Kidney epithelial cell (primary cell): ENCODE measurements at places on chromosomes 16 and 17.

- DNase-seq = no peak
These were observed 12.9 kb upstream of the OSGIN1 start for GRCh38 chr16:83940119-83940518.

DNA sequence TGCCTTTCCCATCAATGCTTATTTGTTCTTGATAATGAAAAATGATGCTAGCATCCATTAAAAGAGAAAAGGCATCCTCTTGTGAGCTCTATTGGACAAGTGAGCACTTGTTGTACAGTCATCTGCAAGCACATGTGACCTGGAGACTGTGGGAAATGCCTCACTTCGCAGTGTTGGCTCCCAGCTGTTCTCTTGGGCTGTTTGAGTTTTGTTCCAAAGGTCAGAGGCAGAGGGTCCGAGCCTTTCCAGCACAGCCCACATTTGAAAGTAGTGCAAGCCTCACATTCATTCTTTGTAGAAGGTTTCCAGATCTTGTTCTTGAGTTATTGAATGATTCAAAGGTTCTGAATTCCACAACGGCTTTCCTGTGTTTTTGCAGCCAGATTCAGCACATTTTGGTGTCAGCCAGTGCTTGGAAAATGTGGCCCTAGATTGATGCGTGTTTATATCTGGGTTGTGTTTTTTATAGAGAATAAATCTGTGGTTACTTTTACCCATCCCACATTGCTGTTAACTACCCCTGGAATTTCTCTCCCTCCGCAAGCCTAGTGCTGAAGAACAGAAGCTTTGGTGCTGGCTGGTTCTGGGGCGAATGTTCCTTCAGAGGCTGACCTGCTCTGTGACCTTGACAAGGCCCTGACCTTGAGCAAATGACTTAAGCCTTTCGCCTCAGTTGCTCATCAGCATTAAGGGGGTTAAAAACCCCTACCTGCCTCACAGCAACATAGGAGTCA is 49.8 kb downstream of the CDH1 start:
- no peak for DNase-seq

DNA sequence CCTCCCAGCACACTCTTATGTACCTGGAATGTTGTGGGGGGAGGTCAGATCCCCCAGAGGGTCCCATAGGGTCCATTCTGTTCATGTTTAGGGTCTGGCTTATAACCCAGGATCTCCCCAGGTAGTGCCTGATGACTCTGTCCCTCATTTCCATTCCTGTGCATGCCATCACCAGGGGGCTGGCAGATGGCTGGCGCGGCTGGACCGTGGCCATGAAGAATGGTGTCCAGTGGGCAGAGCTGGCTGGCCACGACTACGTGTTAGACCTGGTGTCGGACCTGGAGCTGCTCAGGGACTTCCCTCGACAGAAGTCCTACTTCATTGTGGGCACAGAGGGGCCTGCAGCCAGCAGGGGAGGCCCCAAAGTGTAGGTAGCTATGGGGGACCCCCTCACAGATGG is 35.0 kb upstream of the ALKBH5 start:
- no peak for DNase-seq

DNA sequence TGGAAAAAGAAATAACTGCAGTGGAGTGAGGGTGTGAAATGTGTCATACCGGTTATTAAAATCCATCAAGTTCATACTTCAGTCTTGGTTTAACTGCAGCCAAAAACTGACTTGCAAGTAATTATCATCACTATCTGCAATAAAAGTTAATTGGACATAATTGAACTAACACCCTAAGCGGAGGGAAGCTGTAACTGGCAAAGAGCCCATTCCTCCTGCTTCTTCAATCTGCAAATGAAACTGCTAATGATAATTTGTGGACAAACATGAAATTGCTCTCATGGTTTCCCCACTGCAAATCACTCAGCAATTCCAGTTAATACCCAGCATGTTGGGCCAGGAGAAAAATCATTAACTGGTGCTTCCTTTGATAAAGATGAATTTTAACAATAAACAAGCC is 46.5 kb downstream of the FAM222B start:
- no peak for DNase-seq

- no peak for DNase-seq
These were observed 31.1 kb downstream of the BAIAP2 start for GRCh38 chr17:81066072-81066471.

- no peak for DNase-seq
These were observed 9.0 kb downstream of the MOSMO start for GRCh38 chr16:22016927-22017326.

GRCh38 chr16:31913668-31914067 is 40.1 kb downstream of the ZNF267 start:
- DNase-seq = no peak

DNA sequence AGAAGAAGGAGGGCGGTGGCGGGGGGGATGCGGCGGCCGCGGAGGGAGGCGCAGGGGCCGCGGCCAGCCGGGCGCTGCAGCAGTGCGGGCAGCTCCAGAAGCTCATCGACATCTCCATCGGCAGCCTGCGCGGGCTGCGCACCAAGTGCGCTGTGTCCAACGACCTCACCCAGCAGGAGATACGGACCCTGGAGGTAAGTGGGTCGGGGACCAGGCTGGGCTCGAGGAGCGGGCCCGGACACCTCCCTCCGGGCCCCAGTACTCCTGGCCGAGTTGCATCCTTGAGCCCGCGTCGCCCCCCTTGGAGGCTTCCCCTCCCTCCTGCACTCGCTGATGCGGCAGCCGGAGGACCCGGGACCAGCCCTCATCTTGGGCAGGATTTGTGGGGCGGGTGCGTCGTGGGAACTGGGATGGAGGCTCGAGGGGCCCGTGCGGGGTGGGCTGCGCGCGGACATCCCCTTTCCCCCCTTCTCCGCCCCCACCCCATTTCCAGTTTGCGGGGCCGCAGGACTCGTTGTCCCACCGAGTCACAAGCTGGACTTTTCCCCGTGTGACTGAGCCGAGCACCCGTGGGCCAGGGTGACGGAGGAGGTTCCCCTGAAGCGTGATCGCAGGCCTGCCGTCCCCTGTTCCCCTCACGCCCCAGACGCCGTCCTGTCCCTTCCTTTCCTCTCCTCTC is 572 bp downstream of the KSR1 start:
- DNase-seq = no peak

GRCh38 chr17:50263331-50264262 is 10.7 kb upstream of the TMEM92 start:
- no peak for DNase-seq

- no peak for DNase-seq
These were observed 15.3 kb downstream of the WFIKKN2 start for GRCh38 chr17:50850640-50851039.

GRCh38 chr16:31356566-31357323 is 1.8 kb downstream of the ITGAX start:
- DNase-seq = no peak

DNA sequence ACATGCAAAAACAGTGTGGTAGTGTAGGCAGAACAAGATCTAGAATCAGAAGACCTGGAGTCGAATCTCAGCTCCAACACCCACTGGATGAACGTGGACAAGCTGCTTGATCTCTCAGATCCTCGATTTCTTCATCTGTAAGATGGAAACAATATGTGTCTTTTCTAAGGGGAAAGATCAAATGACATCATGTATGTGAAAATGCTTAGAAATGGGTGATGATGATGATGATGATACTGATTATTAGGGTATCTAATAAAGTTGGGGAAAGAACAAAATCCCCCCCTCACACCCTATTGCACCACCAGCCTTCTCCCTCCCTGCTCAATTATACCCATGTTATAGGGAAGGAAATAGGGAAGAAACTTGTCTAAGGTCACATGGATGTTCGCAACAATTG is 10.9 kb downstream of the DYNLL2 start:
- DNase-seq = no peak

GRCh38 chr17:17385491-17385890 is 82.3 kb downstream of the NT5M start:
- no peak for DNase-seq

- no peak for DNase-seq
These were observed 102.8 kb downstream of the ADAMTS18 start for GRCh38 chr16:77331802-77332586.

- DNase-seq = no peak
These were observed 119.0 kb upstream of the HS3ST2 start for GRCh38 chr16:22694887-22695382.

DNA sequence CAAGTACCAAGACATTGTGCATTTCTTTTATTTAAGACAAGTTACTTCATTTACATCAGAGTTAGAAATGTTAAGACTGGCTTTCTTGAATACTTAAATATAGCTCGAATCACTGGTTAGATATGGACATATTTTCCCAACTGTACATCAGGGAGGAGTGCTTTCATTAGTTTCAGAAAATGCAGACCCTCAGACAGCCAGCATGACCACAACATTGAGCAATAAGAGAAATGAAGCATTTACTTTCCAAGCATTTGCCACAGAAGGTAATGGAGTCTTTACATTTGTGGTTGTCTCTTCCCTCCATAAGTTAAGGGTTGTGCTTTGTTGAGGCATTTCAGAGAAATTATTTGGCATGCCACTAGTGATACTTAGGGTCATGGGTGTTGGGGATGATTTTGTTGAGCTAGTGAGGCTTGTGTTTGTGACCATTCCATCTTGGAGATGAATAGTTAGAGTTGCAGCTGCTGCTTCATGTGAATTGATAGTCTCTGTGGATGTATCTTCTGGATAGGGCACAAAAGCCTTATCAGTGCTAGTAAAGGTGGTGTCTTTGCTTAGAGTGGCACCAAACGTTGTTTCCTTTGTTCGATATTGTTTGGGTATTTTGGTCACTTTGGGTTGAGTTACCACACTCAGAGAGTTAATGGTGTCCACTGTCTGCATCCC is 2.1 kb downstream of the OMG start:
- DNase-seq = no peak

DNA sequence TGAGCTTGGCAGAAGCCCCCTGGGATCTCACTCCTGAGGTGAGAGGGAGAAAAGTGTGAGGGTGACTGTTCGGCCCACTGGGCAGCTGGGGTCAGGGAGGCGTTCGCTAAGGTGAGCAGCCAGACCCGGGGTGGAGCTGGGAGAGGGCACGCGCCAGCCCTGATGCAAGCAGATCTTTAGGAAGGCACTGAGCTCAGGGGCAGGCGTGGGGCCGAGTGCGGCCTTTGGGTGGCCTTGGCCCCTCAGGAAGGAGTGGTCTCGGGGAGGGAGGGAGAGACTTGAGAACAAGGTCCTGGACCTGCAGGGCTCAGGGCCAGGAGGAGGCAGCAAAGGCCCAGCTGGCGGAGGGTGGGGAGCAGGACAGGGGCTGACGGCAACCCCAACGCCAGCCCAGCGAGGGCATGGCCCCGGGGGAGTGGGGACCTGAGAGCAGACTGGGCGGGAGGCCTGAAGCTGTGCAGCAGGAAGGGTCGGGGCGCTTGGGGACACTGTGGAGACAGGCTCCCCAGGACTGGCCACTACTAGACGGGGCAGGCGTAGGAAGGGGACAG is 14.5 kb upstream of the WDR45B start:
- no peak for DNase-seq

DNA sequence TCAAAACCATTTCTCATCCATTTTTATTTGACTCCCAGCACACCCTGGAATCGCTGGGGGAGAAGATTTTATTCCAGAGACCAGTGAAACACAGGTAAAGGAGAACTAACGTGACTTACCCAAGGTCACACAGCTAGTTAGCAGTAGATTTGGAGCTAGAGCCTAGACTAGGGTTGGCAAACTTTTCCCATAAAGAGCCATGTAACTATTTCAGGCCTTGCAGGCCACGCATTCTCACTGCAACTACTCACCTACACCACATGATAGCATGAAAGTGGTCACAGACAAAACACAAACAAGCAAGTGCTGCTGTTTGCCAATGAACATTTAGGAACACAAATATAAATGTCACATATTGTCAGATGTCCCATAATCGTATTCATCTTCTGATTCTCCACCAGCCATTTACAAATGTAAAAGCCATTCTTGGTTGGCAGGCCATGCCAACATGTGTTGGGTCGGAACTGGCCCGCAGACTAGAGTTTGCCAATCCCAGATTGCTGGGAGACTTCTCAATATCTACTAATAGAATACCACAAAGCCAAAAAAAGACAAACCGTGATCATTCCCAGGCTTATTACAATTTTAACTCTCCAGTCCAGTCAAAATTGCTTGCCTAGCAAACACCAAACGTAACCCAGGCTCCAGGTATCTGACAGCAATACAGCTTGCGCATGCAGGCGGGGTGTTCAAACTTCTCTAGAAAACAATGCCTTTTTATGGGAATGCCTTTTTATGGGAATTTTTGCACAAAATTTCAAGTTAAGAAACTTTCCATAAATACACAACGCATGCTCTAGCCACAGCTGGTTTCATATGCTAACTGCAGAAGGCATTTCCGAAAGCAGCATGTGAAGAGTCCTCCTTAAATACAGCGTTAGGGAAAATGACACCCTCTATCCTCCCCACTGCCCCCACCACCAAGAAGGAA is 20.9 kb downstream of the ZFHX3 start:
- no peak for DNase-seq

- no peak for DNase-seq
These were observed 9.7 kb downstream of the KDM6B start for GRCh38 chr17:7843536-7844291.

GRCh38 chr17:79033741-79034501 is 10.0 kb downstream of the C1QTNF1 start:
- DNase-seq = no peak

- DNase-seq = no peak
These were observed 77.4 kb upstream of the MAF start for GRCh38 chr16:79677799-79678530.

DNA sequence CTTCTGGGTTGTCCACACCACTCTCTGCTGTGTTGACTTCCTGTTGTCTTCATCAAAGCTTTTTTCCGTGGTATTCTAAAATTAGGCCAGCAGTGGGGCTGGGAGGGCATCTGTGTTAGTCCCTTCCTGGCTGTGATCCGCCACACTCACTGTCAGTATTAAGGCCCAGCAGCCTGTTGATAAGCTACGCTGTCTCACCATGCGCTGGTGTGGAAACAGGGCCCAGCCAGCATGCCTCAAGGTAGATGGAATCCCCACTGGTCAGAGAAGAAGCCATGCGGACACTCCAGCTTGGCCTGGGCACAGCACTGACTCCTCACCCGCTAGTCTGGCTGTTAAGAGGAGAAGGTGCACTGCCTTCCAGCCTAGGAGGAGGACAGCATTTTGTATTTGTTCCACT is 11.4 kb downstream of the CDR2L start:
- DNase-seq = no peak

DNA sequence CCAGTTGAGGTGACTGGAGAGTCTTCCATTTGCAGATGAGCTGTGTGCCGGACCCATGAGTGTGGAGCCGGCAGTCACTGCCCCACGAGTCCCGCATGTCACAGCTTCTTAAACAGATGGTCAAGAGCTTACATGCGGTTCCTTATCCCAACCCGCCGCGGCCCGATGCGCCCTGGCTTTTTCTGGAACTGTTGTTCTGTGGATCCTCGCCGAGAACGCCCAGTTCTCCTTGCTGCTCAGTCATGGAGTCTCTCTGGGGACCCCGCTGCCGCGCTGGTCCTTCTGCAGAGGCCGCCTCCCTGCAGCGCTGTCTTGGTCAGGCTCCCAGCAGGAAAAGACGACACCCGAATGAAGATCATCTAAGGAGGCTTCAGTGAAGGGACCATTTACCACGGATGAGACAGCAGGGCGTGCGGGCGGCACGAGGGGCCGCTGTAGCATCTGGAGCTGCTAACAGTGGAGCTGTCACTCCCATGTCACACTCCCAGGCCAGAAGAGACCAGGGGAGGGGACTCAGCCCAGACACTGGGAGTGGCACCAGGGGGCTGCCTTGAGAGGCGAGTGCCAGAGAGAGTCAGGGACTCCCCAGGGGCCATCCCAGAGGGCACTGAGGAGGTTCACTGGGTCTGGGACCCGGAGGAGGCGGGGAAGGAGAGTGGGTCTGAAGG is 10.8 kb upstream of the LGALS3BP start:
- DNase-seq = no peak
